ENCODE measurements at places on chromosomes 6 and 20. TPM values are rescaled to one million over a fixed set of nuclear protein-coding genes. Genes with fewer than 3 reads are reported as not detected.

GRCh38 chr20:34363465-34364222 is 571 bp downstream of the ITCH start:
- peak overlapping the region; percentile 95 for H3K27ac ChIP-seq
- DNase-seq = peak; percentile 88
- peak overlapping the region; percentile 80 for H3K4me3 ChIP-seq
- H3K27me3 ChIP-seq = no peaks in the 10 kb centered on the region
- no peaks in the 10 kb centered on the region for H3K36me3 ChIP-seq
- peaks cover 13% of the 10 kb centered on the region for H3K4me1 ChIP-seq

- H3K27me3 ChIP-seq = peaks cover 12% of the 10 kb centered on the region
- H3K36me3 ChIP-seq = no peaks in the 10 kb centered on the region
- no peak overlapping the region for H3K27ac ChIP-seq
- H3K4me3 ChIP-seq = no peak overlapping the region
- no peaks in the 10 kb centered on the region for H3K4me1 ChIP-seq
Measured at GRCh38 chr20:61346996-61347395, 94.9 kb downstream of the CDH4 start.

Gene LY6G5C
- total RNA-seq = 0.80 TPM

- peaks cover 31% of the 10 kb centered on the region for H3K36me3 ChIP-seq
- no peak overlapping the region for H3K4me3 ChIP-seq
- H3K27me3 ChIP-seq = no peaks in the 10 kb centered on the region
- peaks cover 35% of the 10 kb centered on the region for H3K4me1 ChIP-seq
- DNase-seq = peak; percentile 38
- no peak overlapping the region for H3K27ac ChIP-seq
Measured at GRCh38 chr20:49890471-49891361, 24.6 kb downstream of the SPATA2 start.

GRCh38 chr20:24565835-24566351 is 96.5 kb downstream of the SYNDIG1 start:
- H3K36me3 ChIP-seq = no peaks in the 10 kb centered on the region
- H3K27me3 ChIP-seq = no peaks in the 10 kb centered on the region
- H3K4me1 ChIP-seq = no peaks in the 10 kb centered on the region
- no peak overlapping the region for H3K27ac ChIP-seq

DNA sequence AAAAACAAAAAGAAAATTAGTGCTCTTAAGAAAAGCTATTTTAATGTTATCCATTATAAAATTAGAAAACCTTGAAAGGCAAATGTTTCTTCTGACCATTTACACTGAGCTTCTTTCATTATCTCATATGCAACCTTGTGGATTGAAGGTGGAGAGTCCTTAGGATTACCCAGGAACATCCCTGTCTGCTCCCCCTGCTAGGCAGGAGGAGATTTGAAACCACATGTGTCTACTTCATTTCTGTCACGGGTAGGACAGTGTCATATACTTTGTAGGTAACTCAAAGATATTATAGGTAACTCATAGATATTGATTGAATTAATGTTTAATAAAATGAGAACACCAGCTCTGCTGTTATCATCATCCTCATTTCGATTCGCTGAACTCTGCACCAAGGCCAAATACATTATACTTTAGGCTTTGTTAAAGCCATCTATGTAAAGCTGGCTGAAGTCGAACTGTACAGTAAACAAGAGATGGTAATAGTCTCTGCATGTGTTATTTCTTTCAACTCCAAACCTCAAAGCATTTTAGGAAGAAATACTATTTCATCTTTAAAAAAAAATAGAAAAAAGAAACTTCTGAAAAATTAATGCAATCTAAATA is 49.5 kb downstream of the HDAC2 start:
- peaks cover 10% of the 10 kb centered on the region for H3K4me1 ChIP-seq
- no peaks in the 10 kb centered on the region for H3K27me3 ChIP-seq
- peak; percentile 27 for DNase-seq

- H3K4me3 ChIP-seq = no peak overlapping the region
- peaks cover 14% of the 10 kb centered on the region for H3K4me1 ChIP-seq
- peaks cover 2% of the 10 kb centered on the region for H3K36me3 ChIP-seq
- no peaks in the 10 kb centered on the region for H3K27me3 ChIP-seq
- H3K27ac ChIP-seq = no peak overlapping the region
- DNase-seq = no peak
Measured at GRCh38 chr20:50513169-50514034, 3.2 kb downstream of the PTPN1 start.

DNA sequence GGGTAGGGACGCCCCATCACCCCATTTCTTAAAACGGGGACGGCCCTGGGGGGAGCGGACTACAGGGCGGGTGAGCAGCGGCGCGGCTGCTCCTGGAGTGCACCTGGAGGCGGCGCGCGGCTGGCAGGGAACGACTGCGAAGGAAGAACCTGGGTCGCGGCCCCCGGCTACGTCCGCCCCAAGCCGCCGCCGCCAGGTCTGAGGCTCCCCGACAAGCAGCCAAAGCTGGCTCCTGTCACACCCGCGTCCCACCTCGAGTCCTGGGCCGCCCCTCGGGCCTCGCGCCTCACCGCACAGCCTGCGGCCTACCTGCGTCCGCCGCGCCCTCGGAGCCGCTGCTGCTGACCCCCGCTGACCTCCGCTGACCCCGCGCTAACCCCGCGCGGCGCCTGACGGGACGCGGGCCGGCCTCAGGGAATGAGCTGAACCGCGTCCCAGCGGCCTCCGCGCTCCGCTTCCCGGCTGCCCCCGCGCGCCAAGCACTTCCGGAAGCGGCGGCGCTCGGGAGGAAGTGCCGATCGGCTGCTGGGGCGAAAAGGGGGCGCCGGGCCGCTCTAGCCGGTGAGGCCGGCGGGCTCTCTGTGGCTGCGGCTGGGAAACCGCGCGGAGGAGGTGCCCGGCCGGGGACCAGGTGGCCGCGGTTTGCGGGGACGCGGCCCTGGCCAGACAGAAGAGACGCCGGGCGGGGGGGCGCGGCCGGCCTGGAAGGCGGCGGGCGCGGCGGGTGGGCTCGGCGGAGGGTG is at the start of the genes ARFRP1 and ZGPAT:
Gene ARFRP1 (minus strand): TSS at position 419 of the 743 bp plus-strand sequence. CDS start 885 bp downstream, outside the sequence.
Gene ZGPAT (plus strand): TSS at position 482 of the 743 bp plus-strand sequence. CDS start 542 bp downstream, outside the sequence.
- peak within 1 kb of the TSS; percentile 72 for H3K27ac ChIP-seq
- H3K36me3 ChIP-seq = peaks cover 64% of the 10 kb centered on the region
- H3K27me3 ChIP-seq = no peaks in the 10 kb centered on the region

Gene CST4
- total RNA-seq = not detected
